ENCODE measurements at places on chromosomes 1 and 21.
A peak's percentile ranks its signal among the peaks of the same experiment; 100 is the strongest.

GRCh38 chr1:151819976-151820623, 11.5 kb downstream of the RORC start:
- no peak for DNase-seq

- DNase-seq = no peak
Measured at GRCh38 chr1:228783418-228784040, 48.2 kb downstream of the RHOU start.

DNA sequence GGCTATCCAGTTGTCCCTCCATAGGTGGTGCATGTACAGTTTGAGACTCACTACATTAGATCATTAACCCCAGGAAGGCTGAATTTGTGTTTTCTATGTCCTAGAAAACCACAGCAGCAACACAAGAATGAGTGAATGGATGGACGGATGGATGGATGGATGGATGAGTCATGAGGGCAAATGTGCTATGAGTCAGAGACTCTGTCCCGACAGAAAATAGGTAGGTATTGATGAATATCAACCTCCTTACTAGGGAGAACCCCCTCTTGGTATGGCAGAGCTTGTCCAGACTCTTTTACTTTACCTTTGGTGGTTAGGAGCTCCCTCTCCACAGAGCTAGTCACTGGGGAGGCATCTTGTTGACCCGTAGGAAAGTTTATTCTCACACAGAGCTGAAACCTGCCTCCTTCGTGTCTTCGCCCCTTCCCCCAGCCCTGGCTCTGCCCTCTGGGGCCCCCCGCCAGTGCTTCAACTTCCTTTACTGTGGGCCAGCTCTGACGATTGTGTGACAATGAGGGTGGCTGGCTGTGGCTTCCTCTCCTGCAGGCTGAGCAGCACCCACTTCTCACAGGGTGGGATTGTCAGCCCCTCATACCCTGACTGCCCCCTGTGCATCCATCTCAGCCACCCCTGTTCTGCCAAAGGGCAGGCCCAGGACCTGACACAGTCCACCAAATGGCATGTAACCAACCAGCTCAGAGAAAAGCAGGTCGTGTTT, 145.2 kb downstream of the FOXD2 start:
- DNase-seq = no peak

GRCh38 chr21:21818898-21819297, 820.7 kb downstream of the NCAM2 start:
- no peak for DNase-seq

DNA sequence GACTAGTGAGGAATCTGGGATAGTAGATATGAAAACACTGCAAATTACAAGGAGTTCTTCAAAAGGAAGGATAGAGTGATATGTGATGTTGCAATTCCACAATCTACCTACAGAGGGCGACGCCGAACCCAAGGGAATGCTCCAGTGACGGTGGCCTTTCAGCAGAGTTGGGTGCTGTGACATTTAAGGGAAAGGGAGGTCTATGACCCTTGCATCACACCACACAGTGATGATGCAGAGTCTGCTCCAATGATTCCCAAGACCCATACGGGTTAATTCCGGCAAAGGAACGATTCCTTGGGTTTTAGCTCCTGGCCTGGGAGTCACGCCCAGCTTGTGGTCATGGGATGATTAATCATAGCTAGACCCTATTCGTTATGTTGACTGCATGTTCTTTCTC, 123.0 kb upstream of the IGSF21 start:
- peak; percentile 48 for DNase-seq

- DNase-seq = peak; percentile 18
Measured at GRCh38 chr1:210132582-210132981, 100.0 kb upstream of the SERTAD4 start.

DNA sequence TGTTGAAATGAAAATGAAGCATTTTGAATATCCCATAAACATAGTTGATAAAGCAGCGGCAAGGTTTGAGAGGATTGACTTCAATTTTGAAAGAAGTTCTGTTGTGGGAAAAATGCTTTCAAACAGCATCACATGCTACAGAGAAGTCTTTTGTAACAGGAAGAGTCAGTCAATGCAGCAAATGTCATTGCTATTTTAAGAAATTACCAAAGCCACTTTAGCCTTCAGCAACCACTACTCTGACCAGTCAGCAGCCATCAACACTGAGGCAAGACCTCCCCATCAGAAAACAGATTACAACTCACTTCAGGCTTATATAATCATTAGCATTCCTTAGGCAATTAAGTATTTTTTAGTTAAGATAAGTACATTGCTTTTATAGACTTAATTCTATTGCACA, 33.8 kb upstream of the FCRL3 start:
- DNase-seq = no peak

GRCh38 chr1:79380078-79380477, 373.5 kb upstream of the ADGRL4 start:
- DNase-seq = peak; percentile 1

DNA sequence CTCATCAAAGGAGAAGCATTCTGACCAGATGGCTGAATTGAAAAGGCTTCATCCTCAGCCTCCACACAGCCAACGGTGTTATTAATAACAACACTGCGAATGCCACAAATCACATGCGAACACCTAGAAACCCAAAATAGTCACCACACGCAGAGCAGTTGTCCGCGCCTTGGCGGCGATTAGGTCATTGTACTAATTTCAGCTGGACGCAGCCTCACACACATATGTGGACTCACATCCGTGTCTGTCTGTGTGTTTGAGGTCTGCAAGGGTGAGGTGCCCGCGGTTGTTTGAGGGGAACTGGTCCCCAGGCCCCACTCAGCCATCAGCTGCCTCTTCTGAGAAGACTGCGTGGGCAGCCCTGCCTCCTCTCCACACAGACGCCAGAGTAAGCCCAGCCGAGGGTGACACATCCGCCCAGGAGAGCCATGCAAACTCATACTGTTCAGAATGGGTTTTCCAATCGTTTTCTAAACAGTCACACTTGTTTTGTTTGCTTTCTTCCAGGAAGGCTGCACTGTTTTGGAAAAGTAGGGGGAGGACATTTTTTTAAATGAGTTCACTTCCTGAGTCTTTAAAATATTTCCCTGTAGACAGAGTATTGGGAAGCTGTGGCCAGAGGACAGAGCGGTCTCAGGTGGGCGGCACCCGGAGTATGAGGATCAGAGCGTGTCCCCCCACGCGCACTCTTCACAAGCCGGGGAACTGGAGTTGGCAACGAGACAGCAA, 53.4 kb downstream of the TOMM20 start:
- no peak for DNase-seq

DNA sequence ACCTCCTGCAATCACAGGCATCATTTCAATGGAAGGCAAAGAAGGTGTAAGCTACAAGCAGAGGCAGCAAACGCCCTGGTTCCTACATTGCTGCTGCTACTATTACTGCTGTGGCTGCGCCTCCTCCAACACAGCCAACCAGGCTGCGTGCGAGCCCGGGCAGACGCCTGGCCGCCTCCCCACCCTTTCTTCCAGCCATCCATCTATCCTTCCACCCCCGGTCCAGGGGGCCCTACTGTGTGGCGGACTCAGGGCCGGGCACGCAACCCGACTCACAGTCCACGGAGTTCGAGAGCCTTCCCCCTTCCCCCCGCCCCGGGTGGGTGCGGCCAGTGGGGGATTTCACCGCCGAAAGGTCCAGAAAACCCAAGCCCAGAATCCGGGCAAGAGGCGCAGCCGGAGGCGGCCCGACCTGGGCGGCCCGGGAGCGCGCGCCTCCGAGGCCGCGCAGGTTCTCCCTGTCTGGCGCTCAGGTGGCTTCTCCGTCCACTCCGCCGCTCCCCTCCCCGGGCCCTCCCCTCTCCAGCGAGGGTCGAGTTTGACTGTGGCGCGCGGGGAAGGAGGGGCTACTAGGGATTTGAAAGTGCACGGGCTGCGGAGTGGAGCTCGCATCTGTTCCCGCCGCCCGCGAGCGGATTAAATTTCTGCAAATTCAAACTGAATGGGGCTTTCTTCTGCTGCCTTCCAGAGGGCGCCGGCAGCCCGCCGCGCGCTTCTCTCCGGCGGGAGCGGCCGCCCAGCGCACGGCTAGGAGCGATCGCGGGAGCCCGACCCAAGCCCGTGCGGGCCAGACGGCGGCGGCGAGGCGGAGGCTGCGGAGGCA, at the start of gene HUNK:
TSS of gene HUNK (plus strand) at position 569 of the 823 bp plus-strand sequence. CDS start 655 bp downstream, outside the sequence.
- no peak for DNase-seq

Measured in iPS DF 6.9 (cell line).